Renal cortex interstitium (tissue), 15 donors: ENCODE measurements at places on chromosomes 11 and 22. TPM values are rescaled to one million over a fixed set of nuclear protein-coding genes. Genes with fewer than 3 reads are reported as not detected.

The GUCY1A2 gene
- polyA plus RNA-seq, result 3.0 TPM

The C1QTNF5 gene
- polyA plus RNA-seq, result 18.1 TPM

The SEC14L6 gene
- polyA plus RNA-seq, result 9.0 TPM

The TAF1D gene
- 196 TPM for polyA plus RNA-seq

The LDHAL6A gene
- polyA plus RNA-seq, result 1.3 TPM

The EXPH5 gene
- 3.0 TPM for polyA plus RNA-seq

The SCN4B gene
- polyA plus RNA-seq, result 1.2 TPM

The MS4A1 gene
- polyA plus RNA-seq, result 0.54 TPM

The SLN gene
- 0.30 TPM for polyA plus RNA-seq

The SEC14L2 gene
- polyA plus RNA-seq, result 6.2 TPM

The PRSS23 gene
- polyA plus RNA-seq, result 82.9 TPM

The FXYD2 gene
- 455 TPM for polyA plus RNA-seq

The MAP6 gene
- polyA plus RNA-seq, result 5.7 TPM

The TPBGL gene
- 0.11 TPM for polyA plus RNA-seq

The APOL4 gene
- 4.6 TPM for polyA plus RNA-seq

The TMEM132A gene
- polyA plus RNA-seq, result 83.4 TPM

The JAML gene
- polyA plus RNA-seq, result 2.9 TPM

The TSSK2 gene
- polyA plus RNA-seq, result not detected

The SMIM38 gene
- 1.4 TPM for polyA plus RNA-seq

The MS4A3 gene
- polyA plus RNA-seq, result 0.86 TPM

The MPPED2 gene
- polyA plus RNA-seq, result 16.9 TPM

The GLYAT gene
- polyA plus RNA-seq, result 192 TPM

The TTLL1 gene
- polyA plus RNA-seq, result 16.3 TPM

The REXO2 gene
- 119 TPM for polyA plus RNA-seq

The SHANK3 gene
- 21.2 TPM for polyA plus RNA-seq

The RELT gene
- 2.2 TPM for polyA plus RNA-seq

The PKDREJ gene
- 0.36 TPM for polyA plus RNA-seq

The NAALAD2 gene
- polyA plus RNA-seq, result 16.8 TPM

The TRIM66 gene
- polyA plus RNA-seq, result 5.3 TPM

The OR10D3 gene
- polyA plus RNA-seq, result not detected

The ANGPTL5 gene
- not detected for polyA plus RNA-seq

The MUC6 gene
- 14.8 TPM for polyA plus RNA-seq

The UBQLN3 gene
- polyA plus RNA-seq, result not detected

The C11orf52 gene
- 9.3 TPM for polyA plus RNA-seq

The TSKU gene
- polyA plus RNA-seq, result 32.0 TPM

The KLHL35 gene
- 0.68 TPM for polyA plus RNA-seq

The B4GALNT4 gene
- polyA plus RNA-seq, result 64.8 TPM

The BTG4 gene
- not detected for polyA plus RNA-seq

The GLYATL1 gene
- 171 TPM for polyA plus RNA-seq

The OR5AS1 gene
- polyA plus RNA-seq, result 0.06 TPM

The KRTAP5-11 gene
- polyA plus RNA-seq, result 0.27 TPM

The SCARF2 gene
- polyA plus RNA-seq, result 12.3 TPM

The PRDM10 gene
- 9.8 TPM for polyA plus RNA-seq

The MADD gene
- 47.2 TPM for polyA plus RNA-seq

The NPTXR gene
- polyA plus RNA-seq, result 5.5 TPM

The LGALS1 gene
- polyA plus RNA-seq, result 311 TPM

The OR52K1 gene
- polyA plus RNA-seq, result 0.10 TPM

The ZFP91 gene
- 58.3 TPM for polyA plus RNA-seq

The F2 gene
- 0.27 TPM for polyA plus RNA-seq

The ANO5 gene
- 6.3 TPM for polyA plus RNA-seq

The OVCH2 gene
- 3.5 TPM for polyA plus RNA-seq

The CTSW gene
- polyA plus RNA-seq, result 1.0 TPM

The MS4A6E gene
- polyA plus RNA-seq, result not detected

The CARD16 gene
- 2.1 TPM for polyA plus RNA-seq

The VSTM5 gene
- 1.4 TPM for polyA plus RNA-seq

The OR51B2 gene
- not detected for polyA plus RNA-seq

The OR56A1 gene
- polyA plus RNA-seq, result 0.03 TPM

The SLC43A1 gene
- 7.1 TPM for polyA plus RNA-seq
